Activated T-cell treated with anti-CD3 and anti-CD28 coated beads for 4 hours (primary cell): ENCODE measurements at places on chromosomes 7 and 10.

- DNase-seq = no peak
These were observed 143.9 kb downstream of the SH3PXD2A start for GRCh38 chr10:103711351-103711994.

GRCh38 chr10:52558090-52558489, 214.5 kb downstream of the MBL2 start:
- no peak for DNase-seq

DNA sequence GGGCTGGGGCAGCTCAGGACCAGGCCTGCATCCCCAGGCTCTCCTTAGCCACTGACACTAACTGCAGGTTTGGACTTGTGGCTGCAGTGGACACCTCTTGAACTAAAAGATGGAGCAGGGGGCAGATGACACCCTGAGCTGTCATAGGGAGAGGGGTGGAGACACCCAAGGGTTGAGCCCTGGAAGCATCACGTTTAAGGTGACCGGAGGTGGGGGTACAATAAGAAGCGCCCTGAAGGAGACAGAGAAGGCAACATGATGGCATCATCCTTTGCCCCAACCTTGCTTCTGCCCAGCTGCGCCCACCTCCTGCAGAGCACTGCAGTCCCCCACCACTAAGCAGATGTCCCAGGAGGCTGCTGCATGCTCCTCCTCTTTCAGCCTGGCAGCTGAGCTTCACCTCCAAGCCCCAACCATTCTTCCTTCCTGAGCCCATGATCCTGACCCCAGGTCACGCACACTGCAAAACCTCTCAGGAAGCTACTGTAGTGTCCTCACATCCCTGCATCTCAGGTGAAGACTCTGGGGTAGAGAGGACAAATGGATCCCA, 25.5 kb downstream of the OGDHL start:
- DNase-seq = no peak

- no peak for DNase-seq
These were observed 47.9 kb upstream of the FEZF1 start for GRCh38 chr7:122352454-122352853.

DNA sequence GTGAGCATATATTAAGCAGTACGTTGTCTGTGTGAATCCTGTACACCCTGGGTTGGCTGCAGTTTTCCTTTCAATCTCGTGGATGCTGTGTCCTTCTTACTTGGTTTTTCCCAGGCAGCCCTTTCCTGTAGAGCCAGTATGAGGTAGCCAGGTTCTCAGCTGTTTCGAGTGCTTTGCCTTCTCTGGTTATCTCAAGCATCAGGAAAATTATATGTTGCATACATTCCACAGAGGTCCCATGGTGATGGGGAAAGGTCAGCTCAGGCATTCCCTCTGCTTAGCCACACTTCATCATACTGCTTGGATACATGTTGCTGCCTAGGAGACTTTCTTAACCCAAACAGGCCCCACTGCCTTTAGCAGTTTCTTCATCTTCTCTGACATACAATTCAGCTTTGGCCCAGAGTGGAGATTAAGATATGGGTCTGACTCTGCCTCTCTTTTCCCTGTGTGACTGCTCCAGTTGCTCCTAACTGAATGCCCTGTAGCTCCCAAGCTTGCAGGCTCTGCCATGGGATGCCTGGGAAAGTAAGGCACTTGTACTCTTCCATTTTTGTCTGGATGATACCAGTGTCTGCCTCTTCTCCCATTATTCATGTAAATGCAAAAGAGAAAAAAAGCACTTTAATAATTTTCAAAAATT, 11.3 kb downstream of the GNAI1 start:
- no peak for DNase-seq

GRCh38 chr7:98617960-98618418, 904 bp downstream of the NPTX2 start:
- no peak for DNase-seq
